Activated naive CD4-positive, alpha-beta T cell treated with anti-CD3 and anti-CD28 coated beads, Interleukin-2, amount 50 U/mL, for 72 hours (primary cell): ENCODE measurements at places on chromosomes 5 and 9.

DNA sequence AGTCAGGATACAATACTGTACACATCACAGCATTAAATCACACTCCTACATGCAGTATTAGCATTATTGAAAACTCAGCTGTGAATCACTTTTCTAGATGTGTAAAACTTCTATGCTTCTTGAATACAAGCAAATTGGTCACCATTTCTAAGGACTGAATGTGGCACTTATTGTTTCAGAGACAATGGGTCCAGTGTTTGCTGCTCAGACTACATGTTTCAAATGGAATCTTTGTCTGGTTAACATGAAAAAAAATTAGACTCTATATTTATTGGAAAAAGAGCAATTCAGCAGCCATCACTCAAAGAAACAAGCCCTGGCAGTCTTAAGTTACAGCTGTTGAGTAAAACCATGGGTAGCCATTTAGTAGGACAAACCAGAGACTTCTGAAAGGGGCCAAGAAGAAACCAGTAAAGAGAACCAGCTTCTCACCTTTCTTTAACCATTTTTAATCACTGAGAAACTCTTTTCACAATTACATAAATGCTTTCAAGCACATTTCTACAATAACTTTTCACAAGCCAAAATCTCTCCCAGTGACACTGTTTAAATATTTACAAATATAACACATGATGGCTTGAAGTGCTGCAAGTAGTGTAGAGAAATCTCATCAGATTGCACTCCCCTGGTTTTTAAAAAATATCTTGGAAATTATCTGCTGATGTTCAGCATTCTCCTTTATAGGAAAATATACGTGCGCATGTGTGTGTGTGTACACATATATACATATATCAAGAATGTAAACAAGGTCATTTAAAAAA is 35.2 kb downstream of the OR2K2 start:
- DNase-seq, result no peak

DNA sequence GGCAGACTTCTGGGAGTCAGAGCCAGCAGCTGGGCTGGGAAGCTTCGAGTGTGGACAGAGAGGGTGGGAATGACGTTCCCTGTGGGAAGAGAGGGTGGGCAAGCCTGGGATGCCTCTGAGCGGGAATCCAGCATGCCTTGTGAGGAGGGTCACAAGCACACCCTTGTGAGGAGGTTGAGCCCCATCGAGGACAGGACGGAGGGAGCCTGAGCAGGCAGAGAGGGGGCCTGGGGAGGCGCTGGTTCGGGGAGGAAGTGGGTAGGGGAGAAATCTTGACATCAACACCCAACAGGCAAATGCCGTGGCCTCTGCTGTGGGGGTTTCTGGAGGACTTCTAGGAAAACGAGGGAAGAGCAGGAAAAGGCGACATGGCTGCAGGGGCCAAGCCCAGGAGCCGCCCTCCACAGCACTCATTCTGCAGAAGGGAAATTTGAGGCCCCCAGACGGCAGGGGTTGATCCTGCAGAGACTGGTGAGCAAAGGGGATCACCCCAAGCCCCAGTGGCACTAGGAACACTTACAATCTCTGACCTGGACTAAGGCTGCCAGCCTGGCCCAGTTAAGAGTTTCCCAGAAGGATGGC is 1.1 kb upstream of the IL13 start:
- DNase-seq, result no peak

- DNase-seq, result no peak
Observed at GRCh38 chr5:144328494-144328893, 157.8 kb downstream of the KCTD16 start.

- no peak for DNase-seq
Observed at GRCh38 chr5:151624476-151624875, 33.3 kb upstream of the FAT2 start.

GRCh38 chr9:126965541-126966428 is 51.2 kb downstream of the RALGPS1 start:
- peak; percentile 20 for DNase-seq

GRCh38 chr9:1869843-1870242 is 145.3 kb upstream of the SMARCA2 start:
- peak; percentile 50 for DNase-seq

DNA sequence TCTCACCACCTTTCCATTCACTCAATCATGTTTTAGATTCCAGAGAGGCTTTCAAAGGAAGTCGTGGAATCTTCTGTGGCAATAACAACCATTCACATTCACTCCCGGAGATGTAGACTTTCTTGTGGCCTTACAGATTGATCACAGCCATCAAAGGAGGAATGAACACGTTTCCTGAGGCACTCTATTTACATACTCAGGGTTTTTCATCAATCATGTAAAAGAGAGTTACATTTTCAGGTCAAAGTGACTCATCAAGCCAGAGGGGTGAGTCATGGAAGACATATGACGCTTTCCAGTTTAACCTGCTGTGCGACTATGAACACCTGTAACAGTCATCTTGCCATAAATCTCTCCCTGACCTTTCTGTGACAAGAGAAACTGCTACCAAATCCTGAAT is 39.3 kb upstream of the RAD23B start:
- peak; percentile 15 for DNase-seq

DNA sequence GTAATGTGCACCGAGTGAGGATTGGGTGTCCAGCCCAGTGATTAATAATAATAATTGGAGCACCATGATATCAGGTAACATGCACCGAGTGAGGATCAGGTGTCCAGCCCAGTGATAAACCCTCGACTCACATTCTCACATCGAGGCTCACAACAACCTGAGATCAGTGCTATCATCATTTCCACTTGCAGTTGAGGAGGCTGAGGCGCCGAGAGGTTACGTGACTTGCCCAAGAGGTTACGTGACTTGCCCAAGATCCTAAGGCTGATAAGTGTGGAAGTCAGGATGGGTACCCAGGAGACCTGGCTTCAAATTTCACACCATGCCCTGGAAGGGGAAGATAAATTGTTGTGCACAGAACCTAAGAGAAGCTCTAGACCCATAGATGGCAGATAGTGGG is 189.4 kb downstream of the MED10 start:
- no peak for DNase-seq

- DNase-seq, result no peak
Observed at GRCh38 chr5:177357459-177358351, at the start of gene RGS14. TSS of gene RGS14 (plus strand) at chr5:177357924. CDS start at chr5:177358025, 101 bp downstream.

- DNase-seq, result no peak
Observed at GRCh38 chr9:133429214-133429613, 7.0 kb downstream of the ADAMTS13 start.

DNA sequence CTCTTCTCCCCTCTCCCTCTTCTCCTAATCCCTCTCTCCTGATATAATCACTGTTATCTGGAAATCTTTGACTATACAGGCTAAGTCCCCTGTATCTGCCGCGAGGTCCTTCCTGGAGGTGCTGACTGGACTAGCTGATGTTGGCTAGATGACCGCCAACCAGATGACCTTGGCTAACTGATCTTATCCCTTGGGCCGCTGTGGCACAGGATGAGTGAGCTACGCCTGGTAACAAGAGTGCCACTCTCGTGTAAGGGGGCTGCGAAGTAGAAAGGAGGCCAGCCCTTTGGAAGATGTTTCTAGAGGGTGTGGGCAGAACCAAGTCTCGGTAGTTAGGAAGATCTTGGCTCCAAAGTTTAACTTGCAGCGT is 345 bp upstream of the PRRC1 start:
- DNase-seq, result peak; percentile 61

DNA sequence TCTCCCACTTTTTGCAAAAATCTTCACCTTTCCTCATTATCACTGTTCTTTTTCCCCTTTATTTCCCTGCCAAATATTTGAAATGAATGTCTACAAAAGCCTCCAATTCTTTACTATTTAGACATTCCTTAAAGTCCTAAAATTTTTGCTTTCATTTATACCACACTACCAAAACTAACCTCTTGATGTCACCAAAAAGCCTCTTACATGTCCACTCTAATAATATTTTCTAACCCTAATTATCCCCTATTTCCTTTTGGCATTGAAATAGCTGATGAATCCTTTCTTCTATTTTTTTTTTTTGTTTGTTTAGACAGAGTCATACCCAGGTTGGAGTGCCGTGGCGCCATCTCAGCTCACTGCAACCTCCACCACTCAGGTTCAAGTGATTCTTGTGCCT is 32.3 kb upstream of the NRG2 start:
- no peak for DNase-seq

DNA sequence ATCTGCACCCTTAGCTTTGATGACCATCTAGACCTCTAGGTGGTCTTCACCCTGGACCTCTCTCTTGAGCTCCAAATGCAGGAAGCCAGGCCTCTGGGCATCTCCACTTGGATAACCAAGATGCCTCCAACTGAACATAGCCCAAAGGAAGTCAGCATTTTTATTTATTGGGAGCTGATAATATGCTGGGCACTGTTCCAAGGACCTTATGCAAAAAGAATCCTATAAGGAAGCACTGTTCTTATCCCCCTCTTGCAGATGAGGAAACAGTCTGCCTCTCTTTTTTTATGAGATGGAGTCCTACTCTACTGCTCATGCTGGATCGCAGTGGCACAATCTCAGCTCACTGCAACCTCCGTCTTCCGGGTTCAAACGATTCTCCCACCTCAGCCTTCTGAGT is 219.9 kb downstream of the CDK5RAP2 start:
- no peak for DNase-seq

DNA sequence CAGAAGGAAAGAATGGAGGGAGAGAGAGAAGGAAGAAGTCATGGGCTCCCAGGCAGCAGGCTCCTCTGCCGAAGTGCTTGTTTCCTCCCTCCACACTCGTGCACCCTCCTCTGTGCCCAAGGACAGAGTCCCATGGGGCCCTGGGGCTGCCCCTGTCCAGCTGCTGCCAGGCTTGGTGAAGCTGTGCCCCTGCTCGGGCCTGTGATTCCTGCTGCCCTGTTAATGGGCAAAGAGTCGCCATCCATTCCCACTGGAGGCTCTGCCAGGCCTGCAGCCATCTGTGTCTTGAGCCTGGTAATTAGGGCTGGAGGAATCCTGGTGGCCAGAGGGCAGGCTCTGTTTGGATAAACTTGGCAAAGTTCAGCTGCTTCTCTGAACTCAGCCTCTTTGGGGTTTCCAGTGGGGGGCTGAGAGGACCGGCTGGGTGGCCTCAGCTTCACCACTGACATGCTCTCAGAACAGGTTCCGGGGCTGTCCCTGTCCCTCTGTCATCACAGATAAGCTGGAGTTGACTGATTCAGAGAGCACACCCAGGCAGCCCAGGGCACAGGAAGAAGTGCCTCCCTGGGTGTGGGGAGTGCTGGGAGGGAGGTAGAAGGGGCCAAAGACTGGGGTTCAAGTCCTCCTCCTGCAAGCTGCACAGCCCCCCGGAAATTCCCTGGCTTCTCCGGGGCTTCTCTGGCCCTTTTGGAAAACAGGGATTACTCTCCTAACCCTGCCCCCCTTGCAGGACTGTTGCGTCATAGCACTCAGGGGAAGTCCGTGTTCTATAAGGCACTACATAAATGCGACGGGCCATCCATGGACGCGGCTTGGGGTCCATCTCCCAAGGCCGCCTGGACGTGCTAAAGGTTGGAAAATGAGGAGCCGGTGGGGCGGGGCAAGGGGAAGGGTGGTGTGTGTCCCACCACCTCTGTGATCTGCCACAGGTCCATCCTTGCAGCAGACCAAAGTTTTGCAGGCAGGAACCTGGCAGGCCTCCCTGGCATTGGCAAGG is 154.8 kb downstream of the PAX5 start:
- DNase-seq, result peak; percentile 9

DNA sequence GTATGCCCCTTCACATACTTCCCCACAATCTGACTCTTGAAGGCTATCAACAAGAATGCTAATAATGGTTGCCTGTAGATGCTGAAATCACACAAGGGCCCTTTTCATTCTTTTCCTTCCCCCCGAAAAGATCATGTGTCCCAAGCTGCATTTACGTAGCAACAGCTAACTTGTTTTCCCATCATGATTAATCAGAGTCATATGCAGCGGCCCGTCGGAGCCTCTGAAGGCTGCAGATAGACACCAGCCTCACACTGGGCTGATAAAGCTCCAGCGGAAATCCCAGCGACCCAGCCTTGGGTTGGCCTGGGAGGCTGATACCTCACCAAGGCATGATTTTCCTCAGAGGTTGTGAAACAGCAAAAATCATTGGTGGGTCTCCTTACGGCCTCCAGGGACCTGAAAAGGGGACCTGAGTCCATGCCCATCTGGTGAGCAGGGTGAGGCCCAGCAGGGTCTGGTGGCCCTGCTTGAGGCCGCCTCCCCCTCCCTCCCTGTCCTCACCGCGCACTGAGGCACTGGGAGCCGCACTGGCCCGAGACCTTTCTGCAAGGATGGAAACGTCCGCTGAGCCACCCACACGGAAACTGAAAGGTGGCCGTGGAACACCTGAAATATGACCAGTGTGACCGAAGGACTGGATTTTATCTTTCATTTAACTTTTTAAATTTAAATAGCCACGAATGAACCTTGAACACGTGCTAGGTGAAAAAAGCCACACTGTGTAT is 114.2 kb upstream of the PHYKPL start:
- no peak for DNase-seq

- DNase-seq, result no peak
Observed at GRCh38 chr5:73280386-73280785, 107.4 kb downstream of the TMEM174 start.

- DNase-seq, result no peak
Observed at GRCh38 chr5:148454576-148454975, 70.8 kb downstream of the FBXO38 start.

DNA sequence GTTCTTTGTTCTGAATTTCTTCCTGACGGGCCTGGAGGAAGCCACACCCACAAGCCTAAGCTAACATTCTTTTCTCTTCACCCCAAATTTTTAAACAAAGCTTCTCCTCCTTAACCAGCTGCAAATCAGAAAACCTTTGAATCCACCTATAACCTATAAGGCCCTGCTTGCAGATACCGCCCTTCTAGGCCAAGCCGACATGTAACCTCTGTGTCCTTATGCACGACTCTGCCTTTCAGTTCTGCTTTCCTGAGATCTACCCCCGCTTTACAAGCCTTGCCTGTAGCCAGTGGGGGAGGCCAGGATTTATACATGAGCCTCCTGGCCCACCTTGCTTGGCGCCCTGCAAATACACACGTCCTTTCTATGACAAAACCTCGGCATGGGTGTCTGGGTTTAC is 19.3 kb downstream of the BRD9 start:
- DNase-seq, result no peak

- DNase-seq, result no peak
Observed at GRCh38 chr9:7081065-7081600, 323.4 kb downstream of the KDM4C start.

DNA sequence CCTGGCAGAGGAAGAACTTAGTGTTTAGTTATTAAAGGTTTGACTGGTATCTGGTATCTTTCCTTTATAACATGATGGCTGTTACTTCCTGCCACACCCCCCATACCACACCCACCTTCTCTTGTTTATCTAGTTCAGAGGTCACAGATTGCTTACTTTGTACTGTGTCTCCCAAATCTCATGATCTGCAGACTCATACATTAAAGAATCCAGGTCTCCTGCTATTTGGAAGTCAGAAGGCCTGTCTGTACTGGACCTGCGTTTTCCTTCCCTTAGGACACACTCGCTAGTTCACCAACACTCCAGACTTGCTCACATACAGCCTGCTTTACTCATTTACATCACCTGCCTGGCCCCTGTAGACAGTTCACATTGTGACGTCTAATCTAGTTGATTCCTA is 39.3 kb downstream of the NUDT12 start:
- no peak for DNase-seq

DNA sequence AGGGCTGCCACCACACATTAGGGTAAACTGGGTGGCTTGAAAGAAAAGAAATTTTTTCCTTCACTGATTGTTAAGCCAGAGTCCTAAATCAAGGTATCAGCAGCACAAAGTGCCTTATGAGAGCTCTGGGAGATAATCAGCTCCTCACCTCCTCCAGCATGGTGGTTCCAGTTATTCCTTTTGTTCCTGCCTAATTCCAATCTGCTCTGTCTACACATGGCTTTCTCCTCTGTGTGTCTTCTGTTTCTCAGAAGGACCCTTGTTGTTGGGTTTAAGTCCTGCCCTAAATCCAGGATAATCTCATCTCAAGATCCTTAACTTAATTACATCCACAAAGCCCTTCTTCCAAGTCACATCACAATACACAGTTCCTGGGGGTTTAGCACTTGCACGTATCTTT is 1352.0 kb upstream of the CDH9 start:
- no peak for DNase-seq
